ENCODE measurements at places on chromosomes 6 and 20.

- no peak for DNase-seq
These were observed 35.1 kb downstream of the TMEM14A start for GRCh38 chr6:52706001-52706400.

DNA sequence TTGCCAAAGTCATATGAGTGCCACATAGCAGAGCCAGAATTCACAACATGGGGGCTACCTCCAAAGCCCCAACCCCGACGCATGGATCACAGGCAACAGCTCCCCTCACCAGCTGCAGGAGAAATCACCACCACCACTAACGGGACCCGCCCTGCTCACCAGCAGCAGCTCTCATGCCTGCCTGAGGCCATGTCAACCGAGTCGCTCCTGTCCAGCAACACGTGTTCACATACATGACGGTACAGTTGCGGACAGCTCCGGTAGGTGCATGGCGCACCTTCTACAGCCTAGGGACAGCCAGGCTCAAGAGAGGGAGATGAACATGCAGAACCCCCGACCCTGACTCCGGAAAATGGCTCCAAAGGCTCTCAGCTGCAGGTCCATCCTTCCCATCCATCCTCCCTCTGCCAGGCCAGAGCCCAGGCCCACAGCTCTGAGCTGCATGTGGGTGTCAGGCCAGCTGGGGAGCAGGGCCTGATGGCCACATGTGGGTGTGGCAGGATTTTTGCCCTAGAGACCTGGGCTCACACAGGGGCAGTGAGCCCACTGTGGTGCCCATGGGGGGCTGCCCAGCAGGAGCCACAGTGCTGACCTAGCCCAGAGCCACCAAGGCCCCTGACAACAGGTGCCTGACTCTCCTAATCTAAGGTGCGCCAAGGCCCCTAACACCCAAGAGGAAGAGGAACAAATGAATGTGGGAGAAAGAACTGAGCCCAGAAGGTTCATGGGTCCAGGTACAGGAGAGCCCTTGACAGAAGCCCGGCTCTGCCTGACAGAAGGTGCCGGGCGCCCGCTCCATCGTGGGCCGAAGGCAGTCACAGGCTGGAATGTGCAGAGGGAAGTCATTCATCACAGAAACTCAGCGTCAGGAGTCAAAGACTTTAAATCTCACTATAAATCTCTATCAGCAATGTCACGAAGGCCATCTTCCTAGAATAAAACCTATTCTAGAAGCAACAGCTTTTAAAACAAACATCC is 10.5 kb downstream of the RPS6KA2 start:
- DNase-seq = no peak

- DNase-seq = no peak
These were observed 39.0 kb downstream of the SLC23A2 start for GRCh38 chr20:4962241-4962855.

DNA sequence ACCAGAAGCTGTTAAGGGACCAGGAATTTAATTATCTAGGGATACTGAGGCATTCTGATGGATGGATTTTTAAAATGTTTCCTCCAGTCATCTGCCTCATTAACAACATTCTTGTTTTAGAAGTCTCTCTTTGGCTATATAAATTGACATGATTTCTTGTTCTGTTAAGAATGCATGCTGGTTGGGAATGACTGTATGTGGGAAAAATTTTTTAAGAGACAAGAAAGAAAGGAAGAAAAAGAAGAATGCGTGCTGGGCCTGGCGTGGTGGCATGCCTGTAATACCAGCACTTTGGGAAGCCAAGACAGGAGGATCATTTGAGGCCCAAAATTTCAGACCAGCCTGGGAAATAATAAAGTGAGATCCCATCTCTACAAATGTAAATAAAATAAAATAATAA is 203.6 kb downstream of the GJA1 start:
- DNase-seq = no peak

GRCh38 chr6:56959938-56960337 is 5.0 kb downstream of the BEND6 start:
- DNase-seq = no peak

DNA sequence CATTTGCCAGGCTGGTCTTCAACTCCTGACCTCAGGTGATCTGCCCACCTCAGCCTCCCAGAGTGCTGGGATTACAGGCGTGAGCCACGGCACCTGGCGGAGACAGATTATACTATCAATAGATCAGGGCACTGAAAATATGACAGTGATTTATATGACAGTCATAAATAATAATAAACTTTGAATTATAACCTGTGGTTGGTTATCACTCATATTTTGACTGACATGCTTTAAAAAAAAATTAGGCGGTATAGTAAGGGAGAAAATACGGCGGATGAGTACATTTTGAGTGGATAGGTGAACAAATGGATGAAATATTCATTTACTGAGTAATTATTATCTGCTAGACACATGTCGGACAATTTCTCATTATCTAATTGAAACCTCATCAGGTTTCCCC is 28.8 kb downstream of the TMEM244 start:
- DNase-seq = no peak

DNA sequence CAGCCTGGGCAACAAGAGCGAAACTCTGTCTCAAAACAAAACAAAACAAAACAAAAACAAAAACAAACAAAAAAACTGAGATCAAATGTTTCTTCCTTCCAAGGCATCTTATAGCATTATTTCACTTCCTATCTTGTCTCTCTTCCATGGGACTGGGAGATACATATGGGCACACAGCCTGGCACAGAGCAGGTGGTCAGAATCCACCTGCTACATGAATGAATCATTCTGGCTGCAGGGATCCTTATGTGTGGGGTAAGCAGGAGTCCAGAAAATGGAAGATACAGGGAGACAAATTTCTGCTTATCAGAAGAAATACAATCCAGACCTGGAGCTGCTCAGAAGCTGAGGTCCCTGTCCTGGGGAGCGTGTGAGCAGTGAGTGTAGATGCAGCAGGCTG is 18.2 kb upstream of the CCM2L start:
- DNase-seq = no peak

DNA sequence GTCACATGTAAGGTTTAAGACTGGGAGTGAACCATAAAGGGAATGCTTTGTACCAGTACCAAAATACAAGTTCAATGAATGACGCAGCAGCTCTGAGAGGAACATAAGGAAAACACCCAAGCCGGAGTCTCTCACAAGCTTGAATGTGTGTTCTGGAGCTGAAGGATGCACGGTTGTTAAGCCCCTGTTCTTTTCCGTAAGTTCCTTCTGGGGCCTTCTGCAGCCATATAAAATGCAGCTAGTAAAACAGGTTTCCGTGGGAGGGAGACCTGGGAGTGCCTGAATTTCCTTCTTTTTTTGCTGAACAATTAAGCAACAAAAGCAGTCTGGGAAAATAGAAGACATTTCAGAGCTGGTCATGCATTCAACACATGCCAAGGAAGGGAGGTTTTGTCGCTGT is 73.2 kb upstream of the JAG1 start:
- no peak for DNase-seq

All from brain pericyte (primary cell).